ENCODE measurements at places on chromosomes 1 and 21. TPM values are rescaled to one million over a fixed set of nuclear protein-coding genes. Genes with fewer than 3 reads are reported as not detected.

MROH7 gene
- 0.10 TPM for total RNA-seq

NCAM2 gene
- total RNA-seq: not detected

TNFAIP8L2 gene
- total RNA-seq: 10.5 TPM

FAM72B gene
- total RNA-seq: 54.7 TPM

C1orf185 gene
- total RNA-seq: not detected

ACOT11 gene
- 1.1 TPM for total RNA-seq

RAVER2 gene
- 2.5 TPM for total RNA-seq

DNAJC6 gene
- 2.0 TPM for total RNA-seq

DNA sequence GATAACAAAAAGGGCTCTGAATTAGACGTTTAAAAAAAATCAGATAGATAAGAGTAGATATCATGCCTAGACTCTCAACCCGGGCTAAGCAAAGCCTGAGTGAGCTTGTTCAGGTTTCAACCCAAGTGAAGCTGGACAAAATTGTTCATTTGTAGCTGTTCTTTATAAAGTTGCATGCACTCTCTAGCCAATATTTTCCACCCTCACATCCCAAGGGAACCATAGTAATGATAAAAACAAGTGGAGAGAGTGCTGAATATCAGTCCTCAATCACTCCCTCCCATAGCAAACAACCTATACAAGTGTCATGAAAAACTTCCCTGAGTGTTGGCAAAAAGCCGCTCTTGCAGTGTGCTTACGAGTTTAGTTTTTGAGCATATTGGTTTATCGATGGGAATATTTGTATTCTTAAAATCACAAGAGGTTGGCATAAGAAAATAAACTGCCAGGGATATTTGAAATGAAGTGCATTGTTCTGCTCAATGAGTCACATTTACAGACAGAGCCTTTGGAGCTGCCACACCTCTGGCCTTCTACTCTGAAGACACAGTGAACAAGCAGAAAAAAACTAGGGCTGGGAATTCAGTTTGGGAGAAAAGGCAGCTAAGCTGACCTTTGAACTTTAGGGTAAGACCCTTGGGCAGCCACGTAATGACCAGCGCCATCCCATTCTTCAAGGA is 2.2 kb upstream of the CLCA2 start:
- H3K27ac ChIP-seq: no peak overlapping the region
- no peaks in the 10 kb centered on the region for H3K36me3 ChIP-seq
- H3K4me1 ChIP-seq: peaks cover 4% of the 10 kb centered on the region
- H3K27me3 ChIP-seq: peaks cover 3% of the 10 kb centered on the region
- no peak for DNase-seq
- H3K4me3 ChIP-seq: no peak overlapping the region

- no peak overlapping the region for H3K27ac ChIP-seq
- H3K4me1 ChIP-seq: no peaks in the 10 kb centered on the region
- no peaks in the 10 kb centered on the region for H3K27me3 ChIP-seq
- no peak for DNase-seq
- no peak overlapping the region for H3K4me3 ChIP-seq
Observed at GRCh38 chr1:95369985-95370690, 136.1 kb downstream of the RWDD3 start.

GRCh38 chr21:17802572-17802971 is 16.6 kb downstream of the C21orf91 start:
- peaks cover 44% of the 10 kb centered on the region for H3K36me3 ChIP-seq
- H3K4me3 ChIP-seq: no peak overlapping the region
- peaks cover 56% of the 10 kb centered on the region for H3K4me1 ChIP-seq
- DNase-seq: no peak
- no peak overlapping the region for H3K27ac ChIP-seq
- H3K27me3 ChIP-seq: no peaks in the 10 kb centered on the region

DNA sequence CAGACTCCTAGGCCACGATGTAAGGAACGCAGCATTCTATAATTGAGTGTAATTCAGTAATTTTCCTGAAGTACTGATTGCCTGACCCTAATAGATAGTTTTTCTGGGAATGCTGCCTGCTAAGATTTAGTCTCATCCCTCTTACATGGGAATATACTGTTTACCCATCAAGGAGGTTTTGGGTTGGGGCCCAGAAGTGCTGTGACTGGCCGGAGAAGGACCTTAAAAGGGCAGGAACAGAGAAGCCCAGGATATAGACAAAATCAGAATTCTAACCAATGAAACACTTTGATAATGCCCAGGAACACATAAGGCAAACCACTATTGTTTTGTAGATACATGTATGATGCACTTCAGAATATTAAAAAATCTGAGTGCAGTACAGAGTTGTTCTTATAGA is 111.6 kb downstream of the RGS2 start:
- H3K4me3 ChIP-seq: no peak overlapping the region
- no peak for DNase-seq
- H3K27ac ChIP-seq: no peak overlapping the region

DNA sequence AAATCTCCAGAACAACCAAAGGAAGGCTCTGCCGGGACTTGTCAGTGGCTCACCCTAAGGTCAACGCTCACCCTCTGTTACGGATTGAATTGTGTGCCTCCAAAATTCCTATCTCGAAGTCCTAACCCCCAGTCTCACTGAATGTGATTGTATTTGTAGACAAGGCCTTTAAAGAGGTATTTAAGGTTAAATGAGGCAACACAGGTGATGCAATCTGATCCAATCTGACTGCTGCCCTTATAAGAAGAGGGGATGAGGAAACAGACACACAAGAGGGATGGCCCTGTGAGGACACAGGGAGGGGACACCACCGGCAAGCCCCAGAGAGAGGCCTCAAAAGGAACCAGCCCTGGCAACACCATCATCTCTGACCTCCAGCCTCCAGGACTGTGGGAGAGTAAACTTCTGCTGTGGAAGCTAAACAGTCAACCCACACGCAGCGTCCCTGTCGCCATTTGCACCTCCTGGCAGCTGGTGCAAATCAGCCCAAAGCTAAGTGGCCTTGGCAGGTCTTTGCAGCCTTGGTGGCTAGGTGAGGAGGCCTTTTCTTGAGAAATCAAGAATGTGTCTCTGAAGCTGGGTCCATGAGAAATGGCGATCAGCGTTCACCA is 24.2 kb downstream of the UBASH3A start:
- no peak overlapping the region for H3K4me3 ChIP-seq
- H3K27me3 ChIP-seq: no peaks in the 10 kb centered on the region
- no peak for DNase-seq
- peaks cover 32% of the 10 kb centered on the region for H3K36me3 ChIP-seq
- H3K4me1 ChIP-seq: peaks cover 41% of the 10 kb centered on the region
- no peak overlapping the region for H3K27ac ChIP-seq

DNA sequence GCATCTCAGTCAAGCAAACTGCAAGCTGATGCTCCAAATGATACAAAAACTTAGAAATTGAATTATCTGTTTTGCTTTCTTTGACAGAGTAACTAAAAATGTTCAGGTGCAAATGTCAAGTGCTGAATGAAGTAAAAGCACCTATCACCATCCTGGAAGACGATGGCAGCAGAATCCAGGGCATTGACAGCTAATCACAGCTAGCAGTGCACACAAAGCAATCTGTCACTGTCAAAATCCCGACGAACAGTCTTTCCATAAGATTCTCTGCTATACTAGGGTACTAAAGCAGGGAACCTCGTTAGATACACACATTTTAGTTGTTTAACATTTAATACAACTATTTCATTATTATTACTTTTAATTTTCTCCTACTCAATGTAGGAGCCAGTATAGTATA is 233.3 kb downstream of the BRINP3 start:
- no peaks in the 10 kb centered on the region for H3K36me3 ChIP-seq
- no peaks in the 10 kb centered on the region for H3K4me1 ChIP-seq
- DNase-seq: no peak
- no peak overlapping the region for H3K4me3 ChIP-seq
- no peak overlapping the region for H3K27ac ChIP-seq

- no peak for DNase-seq
- H3K4me1 ChIP-seq: no peaks in the 10 kb centered on the region
- H3K27me3 ChIP-seq: no peaks in the 10 kb centered on the region
- no peaks in the 10 kb centered on the region for H3K36me3 ChIP-seq
Observed at GRCh38 chr21:21076491-21076890, 78.3 kb downstream of the NCAM2 start.

DNA sequence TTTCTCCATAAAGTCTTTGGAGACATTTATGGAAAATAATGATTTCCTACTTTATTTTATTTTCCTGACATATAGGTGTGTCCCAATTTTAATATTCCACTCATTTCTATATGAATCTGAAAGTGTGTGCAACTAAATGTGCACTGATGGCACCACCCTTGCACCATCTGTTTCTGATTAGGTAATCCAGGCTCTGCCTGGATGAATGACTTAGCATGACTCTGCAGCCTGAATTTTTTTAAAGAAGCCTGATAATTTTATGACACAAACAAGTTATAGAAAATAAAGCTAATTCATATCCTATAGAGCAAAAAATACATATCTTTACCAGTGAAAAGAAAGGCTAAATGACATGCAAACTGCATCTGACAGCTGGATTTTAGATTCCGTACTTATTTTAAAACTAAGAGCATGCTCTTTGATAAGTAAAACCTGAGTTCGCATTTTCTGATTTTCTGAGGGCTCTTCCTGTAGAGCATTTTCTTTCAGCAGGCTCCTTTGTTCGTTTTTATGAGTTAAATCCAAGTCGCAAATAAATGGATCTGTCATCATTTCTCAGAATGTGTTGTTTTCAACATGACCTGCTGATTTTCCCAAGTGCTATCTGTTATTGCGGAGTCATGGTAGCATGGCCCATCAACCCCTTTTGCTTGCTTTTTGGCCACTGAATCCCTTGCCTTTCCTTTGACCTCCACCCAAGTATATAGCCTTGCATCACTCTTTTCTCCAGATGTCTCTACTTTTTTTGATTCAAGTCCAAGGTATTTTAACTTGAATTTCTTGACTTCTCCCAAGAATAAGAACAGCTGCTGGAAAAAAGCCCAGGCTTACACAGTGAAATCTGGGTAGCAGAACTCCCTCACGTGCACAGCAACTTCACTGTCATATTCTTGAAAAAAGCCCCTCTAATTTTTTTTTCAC is 52.8 kb upstream of the LYPLAL1 start:
- no peak for DNase-seq
- H3K4me1 ChIP-seq: no peaks in the 10 kb centered on the region
- H3K4me3 ChIP-seq: no peak overlapping the region
- H3K36me3 ChIP-seq: no peaks in the 10 kb centered on the region

- no peak for DNase-seq
- H3K27me3 ChIP-seq: peaks cover 2% of the 10 kb centered on the region
- no peak overlapping the region for H3K27ac ChIP-seq
- no peaks in the 10 kb centered on the region for H3K4me1 ChIP-seq
- no peak overlapping the region for H3K4me3 ChIP-seq
Observed at GRCh38 chr1:118143121-118143520, 41.9 kb downstream of the SPAG17 start.

GRCh38 chr1:156675210-156676113 is 1.7 kb downstream of the NES start:
- no peak for DNase-seq
- peaks cover 14% of the 10 kb centered on the region for H3K4me1 ChIP-seq
- H3K4me3 ChIP-seq: no peak overlapping the region
- H3K27ac ChIP-seq: no peak overlapping the region

Data from activated naive CD4-positive, alpha-beta T cell treated with anti-CD3 and anti-CD28 coated beads for 36 hours (primary cell).